Glomerular endothelial cell (primary cell): ENCODE measurements at places on chromosomes 13 and 19.

DNA sequence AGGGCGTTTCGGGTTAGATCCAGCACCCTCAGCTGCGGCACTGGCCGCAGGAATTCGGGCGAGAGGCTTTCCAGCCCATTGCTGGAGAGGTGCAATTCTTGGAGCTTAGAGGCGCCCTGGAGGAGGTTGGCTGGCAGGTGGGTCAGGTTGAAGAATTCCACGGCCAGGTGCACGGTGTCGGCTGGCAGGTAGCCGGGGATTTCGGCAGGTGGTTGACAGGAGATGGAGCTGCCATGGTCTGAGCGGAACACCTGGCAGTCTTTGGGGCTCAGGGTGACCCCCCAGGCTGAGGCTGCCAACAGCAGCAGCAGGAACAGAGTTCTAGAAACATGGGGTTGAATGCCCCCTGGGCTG is 1.3 kb downstream of the LRG1 start:
- DNase-seq, result no peak

- DNase-seq, result peak; percentile 81
Measured at GRCh38 chr13:106348075-106348840, 187.2 kb downstream of the EFNB2 start.

- no peak for DNase-seq
Measured at GRCh38 chr19:54434873-54435214, 14.2 kb upstream of the LENG8 start.

DNA sequence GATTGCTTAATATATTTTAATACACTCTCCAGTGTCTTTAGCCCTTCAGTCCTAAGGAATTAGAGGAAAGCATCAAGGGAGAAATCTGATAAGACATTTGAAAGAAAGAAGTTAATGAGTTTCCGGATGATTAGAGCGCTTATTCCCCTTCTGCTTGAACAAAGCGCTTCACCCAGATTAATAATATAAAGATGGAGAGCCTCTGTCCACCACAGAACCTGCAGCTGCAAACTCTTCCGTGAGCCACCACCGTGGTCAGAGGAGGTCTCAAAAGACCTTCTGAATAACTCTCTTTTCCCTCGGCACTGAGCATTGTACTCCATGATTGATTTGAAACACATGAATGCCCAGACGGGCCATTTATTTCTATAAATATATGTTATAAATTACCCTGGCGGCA is 14.2 kb upstream of the TUBGCP3 start:
- DNase-seq, result no peak

DNA sequence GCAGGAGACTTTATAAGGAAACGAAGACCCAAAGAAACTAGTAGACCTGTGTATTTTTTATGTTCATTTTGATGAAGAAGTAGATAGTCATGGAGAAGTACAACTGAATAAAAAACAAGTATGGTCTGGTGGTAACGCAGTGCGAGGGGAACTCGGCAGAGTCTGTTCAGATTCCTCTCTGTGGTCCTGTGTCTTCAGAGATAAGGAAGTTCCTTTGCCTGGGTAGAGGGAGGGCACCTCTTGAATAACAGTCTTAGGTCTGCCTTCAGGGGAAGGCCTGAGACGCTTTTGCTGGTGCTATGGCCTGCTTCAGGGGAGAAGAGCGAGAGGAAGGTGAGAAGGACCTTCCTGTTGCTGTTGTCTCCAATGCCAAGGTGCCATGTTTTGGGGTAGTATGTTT is 25.9 kb upstream of the SLC46A3 start:
- no peak for DNase-seq

DNA sequence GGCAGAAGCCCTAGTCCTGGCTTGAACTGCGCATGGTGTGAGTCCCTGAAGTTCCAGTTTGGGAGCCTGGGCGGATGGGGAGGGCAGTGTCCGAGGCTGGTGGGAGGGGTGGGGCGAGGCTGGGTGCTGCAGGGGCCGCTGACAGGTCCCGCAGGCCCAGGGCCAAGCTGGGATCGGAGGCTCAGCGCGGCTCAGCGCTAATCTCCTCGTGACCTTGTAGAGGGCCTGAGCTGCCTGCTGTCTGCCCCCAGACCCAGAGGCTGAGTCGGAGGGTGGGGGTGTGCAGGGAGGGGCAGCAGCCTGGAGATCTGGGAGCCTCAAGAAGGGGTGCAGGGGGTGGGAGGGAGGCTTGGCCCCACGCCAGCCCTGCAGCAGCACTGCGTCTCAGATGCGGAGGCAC is 3.0 kb downstream of the ATP1A3 start:
- DNase-seq, result no peak

DNA sequence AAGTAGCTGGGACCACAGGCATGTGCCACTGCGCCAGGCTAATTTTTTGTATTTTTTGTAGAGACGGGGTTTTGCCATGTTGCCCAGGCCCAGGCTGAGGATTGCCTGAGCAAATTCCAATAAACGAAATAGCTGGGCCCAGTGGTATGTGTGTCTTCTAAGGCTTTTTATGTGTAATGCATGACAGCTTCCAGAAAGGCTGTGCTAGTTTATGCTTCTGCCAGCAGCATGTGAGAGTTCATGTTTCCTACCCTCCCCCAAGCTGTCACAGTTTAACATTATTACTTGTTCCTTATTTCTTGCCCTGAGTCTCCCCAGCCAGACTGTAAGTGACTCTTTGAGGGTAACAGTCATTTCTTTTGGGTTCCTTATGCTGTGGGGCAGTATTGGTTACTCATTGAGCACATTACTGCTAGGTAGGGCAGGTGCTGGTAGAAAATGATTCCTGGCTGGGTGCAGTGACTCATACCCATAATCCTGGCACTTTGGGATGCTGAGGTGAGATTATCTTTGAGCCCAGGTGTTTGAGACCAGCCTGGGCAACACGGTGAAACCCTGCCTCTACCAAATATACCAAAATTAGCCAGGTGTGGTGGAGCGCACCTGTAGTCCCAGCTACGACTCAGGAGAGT is 13.6 kb downstream of the GPATCH1 start:
- no peak for DNase-seq

DNA sequence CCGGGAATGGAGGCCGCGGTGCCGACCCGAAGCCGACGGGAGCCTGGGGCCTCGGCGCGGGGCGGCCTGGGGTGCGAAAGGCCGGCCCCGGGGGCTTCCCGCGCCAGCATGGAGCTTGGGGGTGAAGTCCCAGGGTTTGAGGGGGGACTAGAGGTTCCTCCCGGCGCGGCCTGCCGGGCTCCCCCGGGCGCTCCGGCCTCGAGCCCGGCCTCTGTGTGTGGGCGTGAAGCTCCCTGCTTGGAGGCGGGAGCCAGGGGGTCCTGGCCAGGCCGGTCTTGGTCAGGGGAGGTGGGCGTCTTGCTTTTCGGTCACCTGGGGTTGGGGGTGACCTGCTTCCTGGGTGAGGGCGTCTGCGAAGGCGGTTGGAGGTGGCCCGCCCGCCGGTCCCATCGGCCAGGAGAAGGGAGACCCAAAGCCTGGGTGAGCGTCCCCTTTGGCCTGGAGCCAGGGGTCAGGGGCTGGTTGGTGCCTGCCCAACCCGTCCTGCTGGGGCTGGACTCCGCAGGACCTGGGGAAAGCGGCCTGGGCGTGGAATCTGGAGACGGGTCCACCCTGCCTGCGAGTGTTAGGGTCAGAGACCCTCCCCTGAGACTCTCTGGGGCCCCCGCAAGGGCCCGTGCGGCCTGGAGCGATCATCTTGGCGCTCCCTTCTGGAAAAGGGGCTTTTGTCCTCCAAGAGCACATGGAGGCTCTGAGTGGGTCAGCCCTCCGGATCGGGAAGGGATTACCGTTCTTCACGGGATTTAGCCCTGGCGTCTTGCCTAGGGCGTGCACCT is 535 bp downstream of the BSG start:
- no peak for DNase-seq

DNA sequence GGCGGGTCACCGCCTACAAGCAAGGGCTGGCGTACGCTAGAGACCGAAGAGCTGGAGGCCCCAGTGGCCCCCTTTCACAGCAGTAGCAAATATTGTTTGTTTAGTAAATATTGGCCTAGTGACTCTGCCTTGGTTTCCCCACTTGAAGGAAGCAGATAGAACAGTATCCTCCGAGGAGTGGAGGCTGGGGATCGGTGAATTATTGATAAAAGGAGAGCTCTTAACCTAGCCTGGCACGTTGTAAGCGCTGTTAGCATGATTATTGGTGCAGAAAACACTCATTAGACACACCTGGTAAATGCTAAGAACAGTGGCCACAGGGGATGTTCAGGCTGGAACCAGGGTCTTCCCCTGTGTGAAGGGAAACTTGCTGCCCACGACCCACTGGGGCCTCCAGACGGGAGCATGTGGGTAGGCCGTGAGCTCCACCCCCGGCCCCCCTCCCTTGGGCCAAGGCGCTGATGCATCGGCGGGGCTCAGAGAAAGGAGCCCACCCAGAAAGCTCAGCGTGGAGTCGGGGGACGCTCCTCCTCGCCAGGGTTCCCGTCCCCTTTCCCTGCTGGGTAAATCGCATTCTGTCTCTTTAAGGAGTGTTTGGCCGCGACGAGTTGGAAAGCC is 2.3 kb downstream of the IER2 start:
- no peak for DNase-seq

- DNase-seq, result no peak
Measured at GRCh38 chr13:110756219-110756631, 42.7 kb downstream of the ING1 start.

GRCh38 chr19:53670345-53670744 is 38.5 kb downstream of the DPRX start:
- DNase-seq, result no peak

DNA sequence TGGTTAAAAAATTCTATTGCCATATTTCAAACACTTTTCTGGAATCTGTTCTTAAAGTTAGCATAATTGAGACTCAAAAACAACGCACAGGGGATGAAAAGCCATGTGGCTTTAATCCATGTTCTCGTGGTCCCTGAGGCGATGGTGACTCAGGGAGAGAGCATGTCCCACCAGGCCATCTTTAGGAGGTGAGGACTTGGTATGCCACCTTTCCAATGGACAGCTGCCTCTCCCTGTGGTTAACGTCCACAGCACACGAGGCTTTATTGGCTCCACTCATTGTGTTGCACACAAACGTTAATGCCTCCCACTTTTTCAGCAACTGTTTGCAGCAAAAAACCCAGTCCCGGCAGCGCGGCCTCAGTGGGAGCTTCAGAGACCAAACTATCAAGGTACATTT is 51.4 kb downstream of the EFNB2 start:
- no peak for DNase-seq

DNA sequence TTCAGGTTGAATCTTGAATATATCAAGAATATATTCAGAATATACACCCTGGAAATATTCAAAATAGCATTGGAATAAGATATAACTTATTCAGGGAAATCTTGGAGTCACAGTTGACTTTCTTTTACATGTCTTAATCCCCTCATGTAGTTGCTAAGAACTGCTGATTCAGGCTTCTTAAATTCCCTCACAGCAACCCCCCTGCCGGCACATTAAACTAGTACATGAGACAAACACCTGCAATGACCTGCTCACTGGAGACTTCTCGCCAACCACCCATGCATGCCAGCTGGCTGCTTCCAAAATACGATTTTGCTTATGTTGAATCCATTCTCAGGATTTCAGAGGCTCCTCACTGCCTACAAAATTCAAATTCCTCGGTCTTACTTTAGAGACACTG is 997.1 kb downstream of the EFNB2 start:
- no peak for DNase-seq

DNA sequence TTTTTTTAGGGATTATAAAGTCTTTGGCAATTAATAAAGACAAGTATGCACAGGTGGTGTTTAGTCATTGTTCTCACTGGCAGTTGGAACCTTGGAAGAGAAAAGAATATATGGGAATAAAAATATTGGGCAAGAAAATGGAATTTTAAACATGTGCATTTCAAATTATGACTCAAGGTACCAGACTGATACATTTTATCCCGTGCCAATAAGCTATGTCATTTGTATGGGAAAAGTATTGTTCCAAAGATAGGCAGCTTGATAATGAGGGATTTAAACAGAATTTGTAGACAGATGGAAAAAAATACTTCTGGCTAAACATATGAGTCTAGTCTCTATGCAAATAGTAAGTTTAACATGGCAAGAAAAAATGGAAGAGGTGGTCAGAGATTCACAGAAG is 169.5 kb upstream of the UFM1 start:
- no peak for DNase-seq

DNA sequence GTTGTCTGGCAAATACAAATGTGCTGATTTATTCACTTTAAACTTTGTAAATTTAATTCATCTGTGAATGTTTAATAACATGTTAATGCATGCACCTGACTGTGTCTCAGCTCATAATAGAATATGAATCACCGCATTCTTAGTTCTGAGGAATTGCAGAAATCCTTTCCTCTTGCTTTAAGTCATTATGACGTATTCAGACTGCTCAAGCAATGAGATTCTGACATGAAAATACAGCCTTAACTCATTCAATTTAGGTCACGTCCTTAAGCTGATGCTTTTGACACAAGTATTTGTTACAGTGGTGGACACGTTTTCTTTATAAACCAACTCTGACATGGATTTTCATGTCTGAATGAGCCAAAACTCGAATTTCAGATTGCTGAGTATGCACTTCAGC is 541.0 kb upstream of the KLF12 start:
- no peak for DNase-seq

DNA sequence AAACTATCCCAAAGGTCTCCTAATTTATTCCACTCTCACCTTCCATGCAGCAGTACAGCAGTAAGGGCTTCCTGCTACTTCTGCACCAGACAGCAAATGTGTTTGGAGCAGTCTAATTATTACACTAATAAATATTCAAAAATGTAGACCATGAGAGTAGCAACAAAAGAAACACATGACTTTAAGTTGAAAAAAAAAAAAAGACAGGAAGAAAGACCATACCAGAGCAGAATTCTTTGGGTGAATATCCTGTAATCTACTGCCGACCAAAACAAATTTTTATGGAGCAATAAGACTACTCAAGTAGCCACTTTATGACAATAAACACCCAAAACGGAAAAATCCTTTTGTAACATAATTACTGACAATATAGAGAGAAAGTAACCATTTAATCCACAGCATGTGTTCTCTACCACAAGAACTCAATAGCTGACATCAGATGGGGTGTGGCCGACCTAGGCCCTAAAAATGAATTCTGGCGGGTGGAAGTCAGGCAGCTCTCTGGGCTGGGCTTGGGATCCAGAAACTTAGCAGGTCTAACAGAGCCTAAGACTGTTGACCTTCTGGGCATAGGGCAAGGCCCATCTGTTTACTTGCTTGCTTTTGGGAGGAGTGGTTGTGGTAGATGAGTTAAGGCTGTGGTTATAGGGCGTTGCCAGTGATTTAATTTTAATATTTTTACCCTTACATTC is 4.6 kb downstream of the KLF12 start:
- DNase-seq, result no peak
